T-helper 22 cell (primary cell): ENCODE measurements at places on chromosomes 1 and 21.

DNA sequence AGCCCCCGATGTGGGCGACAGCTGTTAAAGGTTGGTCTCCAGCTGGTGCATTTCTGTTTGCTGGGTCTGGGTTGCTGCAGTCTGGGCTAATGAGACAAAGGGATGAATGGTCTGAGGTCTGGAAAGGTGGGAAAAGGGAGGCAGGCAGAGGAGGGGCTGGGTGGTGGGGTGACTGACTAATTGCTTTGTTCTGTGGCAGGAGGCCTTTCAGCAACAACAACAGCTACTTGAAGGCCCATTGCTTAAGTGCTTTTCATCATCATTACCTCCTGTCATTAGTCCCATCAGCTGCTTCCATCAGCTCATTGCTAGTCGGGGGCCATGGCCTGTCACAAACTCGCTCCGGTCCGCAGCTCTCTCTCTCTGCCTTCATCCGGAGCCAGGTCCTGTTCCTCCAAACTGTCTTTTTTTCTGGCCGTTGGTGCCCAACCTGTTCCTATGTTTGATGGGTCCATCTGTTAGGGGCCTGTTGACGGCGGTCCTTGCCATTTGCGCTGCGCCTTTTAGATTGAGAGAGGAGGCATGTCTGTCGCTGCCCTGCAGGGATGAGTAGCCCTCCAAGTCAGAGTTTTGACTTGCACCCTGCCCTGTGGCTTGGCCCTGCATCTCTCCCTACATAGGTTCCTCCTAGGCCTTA lies 105.6 kb upstream of the PLXNA2 start:
- no peak for DNase-seq

DNA sequence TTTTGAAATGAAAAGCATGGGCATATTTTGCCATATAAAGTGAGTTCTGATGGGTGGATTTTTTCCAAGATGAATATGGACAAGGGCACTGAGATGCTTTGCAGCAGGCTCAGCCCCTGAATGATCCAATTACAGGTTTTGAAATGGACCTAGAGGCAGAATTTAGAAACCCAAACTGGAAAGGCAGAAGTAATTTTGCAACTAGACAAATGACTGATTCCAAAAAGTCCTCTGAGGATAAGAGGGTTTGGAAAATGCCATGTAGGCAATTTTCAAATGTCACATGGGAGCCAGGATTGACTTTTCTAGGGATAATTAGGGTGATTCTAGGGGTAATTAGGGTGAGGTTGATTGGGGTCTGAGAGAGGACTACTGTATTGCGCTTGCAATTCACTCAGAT lies 148.9 kb upstream of the ZNF648 start:
- no peak for DNase-seq

- peak; percentile 63 for DNase-seq
These were observed 17.4 kb upstream of the KCNAB2 start for GRCh38 chr1:6028042-6028850.

- no peak for DNase-seq
These were observed 7.4 kb downstream of the CSF3R start for GRCh38 chr1:36475341-36475740.

DNA sequence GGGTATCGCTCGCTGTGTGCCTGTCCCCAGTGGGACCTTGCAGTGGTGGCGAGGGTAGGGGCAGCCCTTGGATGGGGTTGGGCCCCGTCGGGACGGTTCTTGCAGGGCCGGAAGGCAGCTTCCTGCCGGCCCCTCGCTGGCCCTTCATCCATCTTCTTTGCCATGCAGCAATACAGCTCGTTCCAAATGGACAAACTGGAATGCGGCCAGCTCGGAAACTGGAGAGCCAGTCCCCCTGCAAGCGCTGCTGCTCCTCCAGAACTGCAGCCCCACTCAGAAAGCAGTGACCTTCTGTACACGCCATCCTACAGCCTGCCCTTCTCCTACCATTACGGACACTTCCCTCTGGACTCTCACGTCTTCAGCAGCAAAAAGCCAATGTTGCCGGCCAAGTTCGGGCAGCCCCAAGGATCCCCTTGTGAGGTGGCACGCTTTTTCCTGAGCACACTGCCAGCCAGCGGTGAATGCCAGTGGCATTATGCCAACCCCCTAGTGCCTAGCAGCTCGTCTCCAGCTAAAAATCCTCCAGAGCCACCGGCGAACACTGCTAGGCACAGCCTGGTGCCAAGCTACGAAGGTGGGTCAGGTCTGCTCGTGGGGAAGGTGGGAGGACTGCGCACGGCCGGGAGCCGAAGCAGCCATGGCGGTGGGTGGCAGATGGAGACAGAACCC lies 45.8 kb downstream of the SIM2 start:
- DNase-seq, result no peak

DNA sequence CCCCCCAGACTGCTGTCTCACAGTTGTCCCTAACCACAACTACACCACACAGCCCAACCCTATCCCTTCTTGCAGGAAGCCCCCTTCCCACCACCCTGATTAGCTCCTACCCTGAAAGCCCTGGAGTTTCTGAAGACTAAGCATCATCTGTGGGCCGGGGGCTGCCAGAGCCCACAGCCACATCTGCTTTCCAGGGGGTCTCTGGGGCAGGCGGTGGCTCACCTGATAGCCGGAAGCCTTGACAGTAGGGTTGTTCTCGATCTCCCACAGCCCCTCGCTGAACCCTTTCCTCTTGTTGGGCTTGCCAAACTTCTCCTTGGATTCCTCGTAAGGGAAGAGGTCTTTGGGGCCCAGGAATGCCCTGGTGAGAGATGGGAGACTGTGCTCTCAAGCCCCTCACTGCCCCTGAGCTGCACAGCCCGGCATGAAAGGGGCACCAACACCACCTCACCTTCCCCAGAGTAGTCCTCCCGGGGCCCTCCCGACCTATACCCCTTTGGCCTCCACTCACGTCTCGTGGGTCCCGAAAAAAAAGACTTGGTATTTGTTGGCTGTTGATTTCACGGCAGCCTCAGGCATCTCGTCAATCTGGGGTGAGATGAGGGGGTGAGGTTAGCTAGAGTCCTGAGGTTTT lies 4.0 kb upstream of the MRPL24 start:
- DNase-seq, result no peak

DNA sequence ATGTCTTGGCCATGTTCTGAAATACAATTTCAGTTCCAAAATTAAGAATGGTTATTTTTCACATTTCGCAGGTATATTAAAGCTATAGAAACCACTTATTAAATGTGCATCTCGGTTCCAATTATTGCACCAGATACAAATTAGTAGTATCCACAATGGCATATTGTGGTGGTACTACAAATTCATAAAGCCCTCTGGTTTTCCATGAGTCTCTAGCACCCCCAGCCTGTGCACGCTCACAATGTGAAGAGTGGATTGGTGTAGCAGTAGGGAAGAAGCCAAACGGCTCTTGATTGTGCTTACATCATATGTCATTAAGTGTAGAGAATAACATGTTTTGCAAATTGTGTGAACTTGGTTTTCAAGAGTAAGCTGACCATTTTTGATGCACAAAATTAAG lies 1.9 kb upstream of the BRINP3 start:
- DNase-seq, result no peak

GRCh38 chr1:231558708-231559185 lies 30.3 kb downstream of the TSNAX start:
- no peak for DNase-seq
